ENCODE measurements at places on chromosomes 7 and 10.

DNA sequence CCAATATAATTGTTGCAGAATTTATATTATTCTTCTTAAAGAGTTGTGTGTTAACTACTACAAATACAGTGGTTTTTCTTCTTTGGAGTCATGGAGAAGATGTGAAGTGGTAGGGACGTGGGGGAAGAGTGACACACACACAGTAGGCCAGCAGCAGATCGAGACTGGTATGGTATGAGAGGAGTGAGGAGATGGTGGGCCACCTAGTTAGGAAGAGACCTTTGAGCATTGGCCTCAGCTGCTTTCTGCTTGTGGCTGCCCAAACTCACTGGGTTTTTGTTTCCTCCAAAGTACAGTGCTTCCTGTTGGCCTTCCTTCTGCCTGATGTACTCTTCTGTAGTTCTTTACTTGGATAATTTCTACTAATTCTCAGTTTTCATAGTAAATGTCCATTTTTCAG is 14.6 kb downstream of the VCL start:
- DNase-seq: no peak

DNA sequence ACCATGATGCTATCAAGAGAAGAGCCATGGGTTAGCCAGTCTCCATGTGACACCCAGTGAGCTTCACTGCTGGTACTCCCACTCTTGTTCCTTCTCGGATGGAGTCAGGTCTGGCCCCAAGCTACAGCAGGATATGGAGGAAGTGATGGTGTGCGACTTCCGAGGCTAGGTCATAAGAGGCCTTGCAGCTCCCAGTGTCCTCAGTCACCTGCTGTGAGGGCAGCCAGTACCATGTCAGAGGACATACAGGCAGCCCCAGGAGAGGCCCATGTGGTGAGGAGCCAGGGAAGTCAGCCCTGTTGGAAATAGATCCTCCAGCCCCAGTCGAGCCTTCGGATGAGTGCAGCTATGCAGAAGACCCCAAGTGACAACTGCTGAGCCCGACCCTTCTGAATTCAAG is 237.0 kb downstream of the EBF3 start:
- DNase-seq: no peak

DNA sequence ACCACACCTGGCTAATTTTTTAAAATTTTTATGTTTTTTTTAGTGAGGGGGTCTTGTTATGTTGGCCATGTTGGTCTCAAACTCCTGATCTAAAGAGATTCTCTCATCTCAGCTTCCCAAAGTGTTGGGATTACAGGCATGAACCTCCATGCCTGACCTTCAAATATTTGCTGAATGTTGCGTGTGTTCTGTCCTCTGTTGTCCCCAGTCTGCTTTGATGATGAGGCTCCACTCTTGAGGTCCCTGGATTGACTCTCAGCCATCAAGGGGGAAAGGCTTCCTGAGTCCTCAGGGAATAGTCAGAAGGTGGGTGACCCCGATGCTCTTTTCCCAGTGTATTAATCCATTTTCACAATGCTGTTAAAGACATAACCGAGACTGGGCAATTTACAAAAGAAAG is 26.0 kb downstream of the LYZL2 start:
- no peak for DNase-seq

DNA sequence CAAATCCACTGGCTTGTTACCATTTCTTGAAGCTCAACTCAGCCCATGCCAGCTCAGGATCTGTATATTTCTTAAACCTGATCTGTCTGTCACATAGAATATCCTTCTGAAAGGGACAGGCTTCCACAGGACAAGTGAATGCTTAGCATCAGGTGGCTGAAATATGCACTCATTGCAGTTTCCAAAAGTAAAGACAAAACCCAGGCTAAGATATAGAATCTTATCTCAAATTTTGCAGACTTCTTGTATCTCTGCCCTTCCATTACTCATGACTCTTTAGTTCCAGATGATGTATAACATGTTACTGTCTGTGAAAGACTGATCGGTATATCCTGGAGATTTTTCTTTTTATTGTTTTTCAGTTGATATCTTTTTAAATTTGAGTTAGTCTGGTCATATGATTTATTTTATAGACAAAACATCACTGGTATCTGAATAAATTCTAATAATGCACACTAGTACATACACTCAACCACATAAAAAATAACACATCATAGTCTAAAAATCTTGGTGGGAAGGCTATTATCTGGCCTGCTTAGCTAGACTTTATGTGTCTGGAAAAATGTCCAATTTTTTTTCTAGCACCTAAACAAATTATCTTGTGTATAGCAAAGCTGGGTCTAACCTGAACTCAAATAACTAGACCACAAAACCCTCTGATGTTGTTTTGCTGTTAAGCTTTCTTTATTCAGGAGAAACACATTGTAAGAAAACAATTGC is 182.6 kb downstream of the ADAM12 start:
- no peak for DNase-seq

DNA sequence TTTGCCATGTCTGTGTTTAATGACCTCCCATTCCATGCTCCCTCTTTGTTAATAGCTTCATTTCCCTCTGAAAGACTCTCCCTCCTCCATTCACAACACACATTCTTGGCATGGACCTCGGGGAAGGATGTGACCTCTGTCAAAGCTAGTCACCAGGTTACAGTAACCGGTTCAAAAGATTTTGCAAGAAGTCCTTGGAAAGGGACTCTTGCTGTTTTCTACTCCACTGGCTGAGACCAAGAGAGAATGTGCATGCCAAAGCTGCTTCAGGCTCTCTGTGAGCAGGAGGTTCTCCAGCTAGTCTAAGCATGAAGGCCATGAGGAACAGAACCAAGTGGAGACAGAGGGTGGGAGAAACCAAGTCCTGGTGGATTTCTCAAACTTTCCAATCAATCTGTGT is 732.6 kb downstream of the CCSER2 start:
- no peak for DNase-seq

DNA sequence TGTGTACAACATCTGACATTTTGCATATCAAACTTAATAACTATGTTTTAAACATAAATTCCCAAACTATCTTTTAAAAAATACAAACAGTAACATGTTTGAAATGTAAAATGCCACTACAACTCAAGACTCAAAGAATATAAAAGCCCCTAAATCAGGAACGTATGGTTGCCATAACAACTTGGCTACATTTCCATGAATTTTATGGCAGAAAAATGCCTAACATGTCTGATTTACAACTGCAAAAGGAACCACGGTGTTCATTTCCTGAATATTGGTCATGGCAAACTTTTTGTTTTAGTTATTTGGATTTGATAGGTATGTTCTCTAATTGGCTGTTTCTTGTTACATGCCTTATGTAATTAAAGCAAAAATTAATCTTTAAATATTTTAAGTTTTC is 2.0 kb downstream of the SOSTDC1 start:
- no peak for DNase-seq

DNA sequence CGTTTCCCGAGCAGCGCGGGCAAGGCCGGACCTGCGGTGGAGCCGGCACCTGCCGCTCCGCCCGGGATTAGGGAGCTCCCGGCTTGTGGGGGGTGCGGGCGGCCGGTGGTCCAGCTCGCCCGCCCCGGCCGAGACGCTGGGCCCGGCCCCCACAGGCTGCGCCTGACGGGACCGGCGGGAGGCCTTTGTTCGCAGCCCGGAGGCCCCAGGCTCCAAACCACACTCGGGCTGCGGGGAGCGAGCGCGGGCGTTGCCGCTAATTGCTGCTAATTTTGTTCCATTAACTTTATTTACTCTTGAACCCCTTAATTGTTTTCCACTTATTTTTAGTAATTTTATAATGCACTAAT is 9.6 kb downstream of the UNCX start:
- no peak for DNase-seq

GRCh38 chr7:94444813-94445212 is 50.1 kb downstream of the COL1A2 start:
- no peak for DNase-seq
